ENCODE measurements at places on chromosomes 4 and X.
A peak's percentile ranks its signal among the peaks of the same experiment; 100 is the strongest.

- DNase-seq, result no peak
These were observed 21.4 kb downstream of the NKX6-1 start for GRCh38 chr4:84477738-84478137.

- DNase-seq, result no peak
These were observed 47.1 kb downstream of the ALG13 start for GRCh38 chrX:111728096-111728495.

DNA sequence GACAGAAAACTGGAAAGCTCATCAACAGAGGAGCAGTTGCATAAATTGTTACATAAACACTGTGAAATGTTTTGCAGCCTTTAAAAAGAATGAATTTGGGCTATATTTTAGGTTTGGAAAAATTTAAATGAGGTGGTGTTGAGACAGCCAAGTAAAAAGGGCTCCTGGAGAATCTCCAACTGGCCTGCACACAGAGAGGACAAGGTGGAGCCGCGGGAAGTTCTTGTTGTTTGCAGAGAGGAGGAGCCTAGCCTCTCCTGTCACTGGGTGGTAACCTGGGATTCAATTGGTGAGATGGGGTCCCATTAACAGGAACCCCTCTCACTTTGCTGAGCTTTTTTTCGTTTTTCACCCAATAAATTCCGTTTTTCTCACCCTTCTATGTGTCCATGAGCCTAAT, 13.4 kb downstream of the GIMD1 start:
- no peak for DNase-seq

DNA sequence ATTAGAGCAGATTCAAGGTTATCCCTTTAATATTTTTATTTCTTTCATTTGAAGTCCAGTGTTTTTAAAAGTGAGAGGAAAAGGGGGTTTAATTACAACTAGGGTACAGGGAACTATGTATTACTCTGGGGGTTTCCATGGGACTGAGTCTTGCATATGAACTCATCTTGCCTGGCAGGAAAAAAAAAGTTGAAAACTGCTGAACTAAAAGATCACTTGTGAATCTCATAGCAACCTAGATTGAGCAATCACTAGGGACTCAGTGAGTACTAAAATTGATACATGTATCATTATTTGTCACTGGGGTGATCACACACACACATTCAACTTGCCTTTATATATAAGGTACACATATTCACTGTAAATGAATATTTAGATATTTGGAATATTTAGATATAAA, 180.7 kb upstream of the SFRP2 start:
- DNase-seq, result no peak

GRCh38 chrX:6299724-6300123, 71.1 kb upstream of the NLGN4X start:
- no peak for DNase-seq

DNA sequence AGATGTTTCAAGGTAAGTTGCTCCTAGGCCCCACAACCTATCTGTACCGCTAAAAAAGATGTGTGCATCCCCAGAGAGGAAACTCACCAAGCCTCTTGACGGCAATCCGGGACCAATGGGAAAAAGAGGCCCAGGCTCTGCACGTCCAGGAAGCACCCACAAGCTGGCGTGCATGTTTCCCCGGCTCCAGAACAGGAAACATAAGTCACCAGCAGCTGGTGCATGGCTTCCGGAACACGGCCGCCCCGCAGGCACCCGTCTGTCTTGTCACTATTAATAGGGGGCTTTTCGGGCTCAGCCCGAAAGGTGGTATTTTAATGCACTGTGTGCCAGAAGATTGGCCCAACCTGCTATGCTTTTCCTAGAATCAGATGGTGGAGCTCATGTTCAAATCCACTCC, 22.2 kb downstream of the CRMP1 start:
- no peak for DNase-seq

DNA sequence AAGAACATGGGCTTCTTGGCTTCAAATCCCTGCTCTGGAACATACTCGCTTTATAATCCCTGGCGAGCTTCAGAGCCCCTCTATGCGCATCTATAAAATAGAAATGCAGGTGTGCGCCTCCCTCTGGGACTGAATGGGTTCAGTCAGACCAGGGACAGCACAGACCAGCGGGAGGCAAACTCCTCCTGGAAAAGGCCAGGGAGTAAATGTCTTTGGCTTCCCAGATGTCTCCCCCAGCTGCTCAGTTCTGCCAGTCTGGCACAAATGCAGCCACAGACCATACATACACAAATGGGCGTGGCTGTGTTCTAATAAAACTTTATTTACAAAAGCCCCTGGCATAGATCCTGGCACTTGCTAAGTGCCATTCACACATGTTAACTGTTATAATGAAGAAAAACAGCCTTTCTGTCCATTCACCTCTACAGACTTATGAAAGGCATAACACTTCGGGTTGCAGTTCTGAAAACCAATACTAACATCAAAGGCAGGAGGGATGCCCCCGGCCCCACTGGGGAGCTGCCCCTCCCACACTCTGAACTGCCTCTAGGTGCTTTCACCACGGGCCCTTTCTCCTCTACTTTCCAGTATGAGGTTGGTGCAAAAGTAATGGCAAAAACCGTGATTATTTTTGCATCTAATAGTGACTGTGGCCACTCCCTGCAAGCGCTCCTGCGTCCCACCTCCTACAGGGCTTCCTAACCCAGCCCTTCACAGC, 4.6 kb downstream of the JAKMIP1 start:
- no peak for DNase-seq

GRCh38 chr4:5747738-5748375, 36.9 kb downstream of the EVC start:
- DNase-seq, result peak; percentile 88

- peak; percentile 60 for DNase-seq
These were observed 88.2 kb upstream of the TNIP3 start for GRCh38 chr4:121252224-121252806.

- DNase-seq, result no peak
These were observed 883 bp upstream of the PPM1K start for GRCh38 chr4:88285235-88285653.

- no peak for DNase-seq
These were observed 10.3 kb downstream of the AFAP1 start for GRCh38 chr4:7929118-7929951.

DNA sequence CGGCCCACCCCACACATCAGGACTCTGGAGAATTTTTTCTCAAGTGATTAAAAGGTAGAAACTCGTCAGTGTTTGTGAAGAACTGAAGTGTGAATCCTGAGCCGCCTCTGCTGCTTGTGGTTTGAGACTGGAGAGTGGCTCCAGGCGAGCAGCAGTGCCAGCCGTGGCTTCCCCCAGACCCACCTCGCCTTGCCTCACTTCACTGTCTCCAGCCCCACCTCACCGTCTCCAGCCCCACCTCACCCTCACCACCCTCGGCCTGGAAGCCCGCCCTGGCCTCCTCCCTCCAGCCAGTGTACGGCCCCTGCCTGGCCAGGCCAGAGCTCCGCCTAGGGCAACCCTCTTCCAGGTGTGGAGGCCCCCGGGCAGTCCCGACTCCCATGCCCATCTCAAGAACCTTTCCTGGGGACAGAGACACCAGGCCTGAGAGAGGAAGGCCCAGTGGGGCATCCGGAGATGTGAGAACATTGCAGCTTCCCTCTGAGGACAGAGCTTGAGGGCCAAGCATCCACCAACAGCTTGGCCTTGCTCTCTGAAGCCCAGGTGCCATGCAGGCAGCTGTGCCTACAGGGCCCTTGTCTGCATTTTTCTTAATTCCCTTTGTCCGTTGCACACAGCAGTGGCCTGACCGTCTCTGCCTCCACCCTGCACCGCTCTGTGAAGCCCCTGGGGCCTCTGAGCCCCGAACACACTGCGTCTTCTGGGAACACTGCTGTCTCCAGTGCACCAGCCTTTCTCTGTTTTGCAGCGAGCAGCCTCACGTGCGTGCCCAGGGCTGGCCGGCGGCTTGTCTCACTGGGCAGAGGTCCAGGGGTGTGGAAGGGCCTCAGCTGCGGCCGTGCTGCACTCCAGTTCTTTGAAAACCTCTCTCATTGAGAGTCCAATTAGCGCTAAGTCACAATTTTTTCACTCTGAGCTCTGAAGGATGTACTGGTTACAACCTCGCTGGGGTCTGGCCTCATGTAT, 13.8 kb downstream of the SH3BP2 start:
- DNase-seq, result no peak

DNA sequence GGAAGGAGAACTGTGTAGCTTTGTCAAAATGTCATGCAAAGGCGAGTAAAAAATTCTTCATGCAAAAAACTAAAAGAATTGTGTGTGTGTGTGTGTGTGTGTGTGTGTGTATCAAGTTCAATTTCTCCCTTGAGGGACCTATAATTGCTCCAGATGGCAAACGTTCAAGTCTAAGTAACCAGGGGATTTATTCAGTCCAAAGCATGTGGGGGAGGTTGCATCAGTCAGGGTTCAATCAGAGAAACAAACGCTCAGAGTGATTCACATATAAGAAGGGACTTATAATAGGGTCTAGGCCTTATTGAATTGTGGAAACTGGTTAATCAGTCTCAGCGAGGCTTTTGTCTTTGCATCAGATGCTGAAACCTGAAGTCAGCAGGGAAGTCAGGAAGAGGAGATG, 5.0 kb downstream of the DCAF8L1 start:
- DNase-seq, result no peak

- no peak for DNase-seq
These were observed 775 bp downstream of the SHROOM4 start for GRCh38 chrX:50812995-50813842.

DNA sequence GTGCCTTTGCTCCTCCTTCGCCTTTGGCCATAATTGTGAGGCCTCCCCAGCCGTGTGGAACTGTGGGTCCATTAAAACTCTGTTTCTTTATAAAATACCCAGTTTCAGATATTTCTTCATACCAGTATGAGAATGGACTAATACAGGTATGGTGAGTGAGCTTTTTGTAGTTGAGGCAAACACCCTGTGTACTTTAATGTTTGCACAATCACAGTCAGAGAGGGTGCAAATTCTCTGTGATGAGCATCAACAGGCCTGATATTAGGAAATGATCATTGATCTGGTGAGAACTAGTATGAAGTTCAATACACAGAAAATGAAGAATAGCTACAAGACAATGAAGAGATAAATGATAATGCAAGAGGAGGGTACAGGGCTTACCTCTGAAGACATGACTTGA, 744.6 kb downstream of the RPA4 start:
- no peak for DNase-seq

DNA sequence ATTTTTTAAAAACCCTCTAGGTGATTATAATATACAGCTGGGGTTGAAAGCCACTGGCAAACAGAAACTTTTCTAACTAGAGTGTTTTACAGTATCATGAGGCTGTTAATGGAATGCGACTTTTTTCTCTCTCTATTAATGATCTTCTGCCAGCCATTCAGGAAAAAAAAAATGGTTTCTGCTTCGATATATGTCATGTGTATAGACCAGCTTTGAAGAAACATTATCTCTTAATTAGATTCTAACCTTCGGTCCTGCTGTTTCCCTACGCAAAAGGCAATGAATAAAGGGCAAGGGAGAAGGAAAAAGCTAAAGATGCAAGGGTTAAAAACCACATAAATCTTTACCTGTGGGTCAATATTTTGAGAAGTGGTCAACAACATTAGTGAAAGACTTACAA, 1662.1 kb upstream of the TENM3 start:
- no peak for DNase-seq

DNA sequence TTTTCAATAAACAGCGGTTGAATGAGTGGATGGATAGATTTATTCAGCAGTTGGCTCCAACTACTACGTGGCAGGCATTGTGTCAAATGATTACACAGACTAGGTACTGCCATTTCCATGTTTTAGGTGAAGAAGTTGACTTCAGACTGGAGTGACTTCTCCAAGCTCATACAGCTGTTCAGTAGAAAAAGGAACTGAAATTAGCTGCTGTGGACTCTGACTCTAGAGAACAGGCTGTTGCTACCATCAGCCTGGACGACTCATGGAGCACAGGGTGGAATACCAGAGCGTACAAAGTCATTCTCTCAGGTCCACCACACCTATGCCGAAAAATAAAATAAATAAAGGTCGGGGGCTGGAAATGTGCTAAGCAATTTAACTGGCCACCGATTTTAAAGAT, 45.3 kb downstream of the TENM3 start:
- DNase-seq, result no peak

- no peak for DNase-seq
These were observed 104.7 kb downstream of the NKX6-1 start for GRCh38 chr4:84394386-84394785.

DNA sequence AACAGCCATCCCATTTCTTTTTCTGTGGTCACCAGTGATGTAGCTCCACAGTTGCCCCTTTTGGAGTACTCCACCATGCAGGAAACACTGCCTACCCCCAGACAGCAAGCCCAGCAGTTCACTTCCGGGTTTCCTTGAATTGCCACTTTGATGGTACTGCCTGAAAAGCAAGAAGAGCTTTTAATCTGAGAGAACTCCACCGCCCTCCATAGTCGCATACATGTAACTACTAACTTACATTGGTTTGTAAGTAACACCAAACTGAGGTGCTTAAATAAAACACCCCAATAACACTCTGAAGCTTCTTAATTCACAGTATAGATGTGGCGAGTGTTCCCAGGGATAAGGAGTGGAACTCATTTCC, 53.6 kb upstream of the HPSE start:
- DNase-seq, result no peak

DNA sequence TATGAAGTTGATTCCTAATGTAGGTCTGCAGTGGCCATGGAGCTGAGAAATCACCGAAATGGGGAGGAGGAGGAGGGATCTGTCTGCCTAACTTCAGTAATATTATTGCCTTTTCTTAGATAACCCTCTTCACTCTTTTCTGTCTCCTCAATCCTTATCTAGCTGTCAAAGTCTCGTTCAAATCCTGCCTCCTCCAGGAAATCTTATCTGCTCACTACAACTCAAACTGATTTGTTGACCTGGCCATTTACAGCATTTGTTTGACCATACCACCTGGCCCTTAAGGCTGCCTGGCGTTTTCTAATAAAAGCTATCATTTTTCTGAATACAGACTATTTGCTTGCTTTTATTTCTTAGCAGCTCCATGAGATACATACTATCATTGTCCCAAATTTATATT, 33.8 kb downstream of the GALNT7 start:
- no peak for DNase-seq

DNA sequence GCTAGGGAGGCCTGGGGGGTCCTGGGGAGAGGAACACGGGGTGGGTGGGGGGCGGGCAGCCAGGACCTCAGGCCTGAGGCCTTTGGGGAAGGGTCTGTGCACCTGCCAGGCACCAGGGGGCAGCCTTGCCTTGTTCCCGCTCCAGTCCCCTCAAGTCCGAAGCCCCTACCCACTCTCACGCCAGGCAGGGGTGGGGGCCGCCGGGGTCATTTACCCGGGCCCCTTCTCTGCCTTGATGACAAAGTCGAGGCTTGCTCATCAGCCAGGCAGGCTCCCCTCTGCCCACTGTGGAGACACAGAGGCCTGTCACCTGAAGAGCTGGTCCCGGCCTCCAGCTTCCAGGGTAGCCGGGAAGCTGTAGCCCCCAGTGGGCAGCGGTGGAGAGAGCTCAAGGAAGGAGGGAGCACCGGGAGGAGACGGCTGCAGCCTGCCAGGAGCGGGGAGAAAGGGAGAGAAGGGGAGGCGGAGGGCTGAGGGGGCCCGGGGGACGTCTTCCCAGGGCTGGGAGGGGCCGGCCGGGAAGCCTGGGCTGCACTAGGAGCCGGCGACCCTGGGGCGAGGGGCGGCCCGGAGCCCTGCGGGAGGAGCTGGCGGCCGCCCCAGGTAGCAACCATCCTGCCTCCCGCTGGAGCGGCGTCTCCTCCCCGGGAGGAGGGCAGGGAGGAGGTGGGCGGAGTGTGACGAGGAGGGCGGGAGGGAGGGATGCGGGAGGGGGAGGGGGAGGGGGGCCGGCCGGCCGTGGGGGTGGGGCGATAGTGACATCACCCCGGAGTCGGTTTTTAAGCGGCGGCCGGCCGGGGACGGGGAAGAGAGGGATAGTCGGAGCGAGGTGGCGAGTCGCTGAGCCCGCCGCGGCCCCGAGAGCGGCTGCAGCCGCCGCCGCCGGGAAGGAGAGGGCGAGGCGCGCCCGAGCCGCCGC, at the start of gene SLC6A8:
Gene SLC6A8 (plus strand): TSS at position 806 of the 919 bp plus-strand sequence. CDS start 649 bp downstream, outside the sequence.
- DNase-seq, result peak; percentile 47

- DNase-seq, result no peak
These were observed 69.6 kb upstream of the RASGEF1B start for GRCh38 chr4:81541161-81541945.

All from H4 (cell line).